Stimulated activated CD8-positive, alpha-beta memory T cell treated with anti-CD3 and anti-CD28 coated beads, Interleukin-4, amount 100 ng/mL, for 1 hour (primary cell): ENCODE measurements at places on chromosomes 4 and X.

DNA sequence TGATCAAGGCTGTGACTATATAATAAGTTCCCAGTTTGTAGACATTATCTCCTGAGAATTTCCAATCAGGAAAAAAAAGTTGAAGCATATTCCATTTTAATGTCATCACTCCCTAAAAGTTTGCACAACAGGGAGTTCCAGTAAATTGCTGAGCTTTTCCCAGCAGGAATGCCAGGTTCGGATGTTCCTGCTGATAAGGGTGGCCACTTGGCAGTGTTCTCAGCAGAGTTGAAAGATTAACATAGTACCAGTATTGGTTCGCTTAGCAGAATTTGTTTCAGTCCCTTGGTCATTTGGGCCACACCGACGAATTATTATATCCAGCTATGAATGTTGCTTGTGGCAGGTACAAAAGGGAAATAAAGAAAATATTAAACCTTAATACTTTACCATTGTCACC is 5.2 kb upstream of the CXCL2 start:
- DNase-seq = no peak

DNA sequence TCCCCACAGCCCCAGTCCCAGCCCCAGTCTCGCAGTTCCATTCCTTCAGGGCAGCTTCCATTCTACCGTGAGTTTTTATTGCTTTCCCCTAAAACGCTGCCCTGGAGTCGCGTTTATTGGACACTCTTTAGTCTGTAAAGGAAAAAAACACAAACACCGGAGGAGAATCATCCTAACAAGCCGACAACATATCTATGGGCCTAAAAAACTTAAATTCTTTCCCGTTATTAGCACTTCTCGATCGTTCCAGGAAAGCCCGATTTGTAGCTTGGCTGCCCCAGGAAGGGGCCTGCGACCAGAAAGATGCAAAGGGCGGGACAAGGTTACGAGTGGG is 178.5 kb downstream of the CBR4 start:
- no peak for DNase-seq

DNA sequence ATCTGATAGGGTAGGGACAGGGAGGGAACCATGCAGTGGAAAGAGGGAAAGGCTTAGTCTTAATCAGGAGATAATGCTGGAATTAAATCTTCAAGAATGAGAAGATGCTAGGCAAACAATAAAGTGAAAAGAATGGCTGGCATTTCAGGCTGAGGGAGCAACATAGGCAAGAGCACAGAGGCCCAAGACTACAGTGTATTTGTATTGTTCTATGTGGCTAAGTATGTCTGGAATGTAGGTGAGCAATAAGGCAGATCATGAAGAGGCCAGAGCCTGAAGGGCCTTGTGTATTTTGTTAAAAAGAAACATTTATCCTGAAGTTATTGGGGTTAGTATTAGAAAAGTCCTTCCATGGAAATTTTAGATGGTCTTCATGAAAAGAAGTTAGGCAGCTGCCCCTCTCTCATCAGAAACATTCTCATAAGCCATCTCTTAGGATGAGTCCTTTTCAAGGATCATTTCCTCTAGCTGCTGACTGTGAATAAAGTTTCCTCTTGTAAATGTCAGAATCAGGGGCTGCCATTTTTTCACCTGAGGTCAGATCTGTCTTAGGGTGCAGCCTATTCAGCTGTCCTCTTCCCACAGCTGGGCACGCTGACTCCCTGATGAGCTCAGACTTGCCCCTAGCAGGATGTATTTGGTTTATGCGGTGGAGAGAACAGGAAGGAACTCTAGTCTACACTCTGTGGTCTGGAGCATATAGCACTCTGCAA is 46.3 kb downstream of the ATP10D start:
- peak; percentile 17 for DNase-seq

GRCh38 chr4:143257356-143257755 is 72.6 kb downstream of the USP38 start:
- no peak for DNase-seq

GRCh38 chr4:22987870-22988269 is 295.1 kb downstream of the GBA3 start:
- no peak for DNase-seq

- DNase-seq = no peak
These were observed 22.7 kb downstream of the FABP2 start for GRCh38 chr4:119299260-119299671.

GRCh38 chr4:125010796-125011503 is 298.4 kb upstream of the ANKRD50 start:
- no peak for DNase-seq

- DNase-seq = no peak
These were observed 14.7 kb upstream of the GSX2 start for GRCh38 chr4:54085284-54085683.

DNA sequence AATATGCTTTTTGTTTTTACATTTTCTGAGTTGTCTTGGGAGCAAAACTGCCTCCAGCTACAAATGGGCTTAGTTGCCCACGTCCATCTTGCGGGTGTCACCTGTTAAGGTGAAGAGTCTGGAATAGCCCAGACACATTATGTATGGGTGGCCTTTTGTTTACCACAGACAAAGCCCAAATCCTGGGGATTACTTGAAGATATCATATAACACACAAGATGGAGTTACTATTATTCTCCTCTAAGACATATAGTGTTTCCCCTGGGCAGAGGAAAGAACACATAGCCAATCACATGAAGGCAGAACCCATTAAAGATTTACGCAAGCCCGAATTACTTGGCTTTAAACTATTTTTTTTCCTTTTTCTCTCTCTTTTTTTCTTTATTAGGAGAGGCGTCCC is 625.6 kb upstream of the FAM241A start:
- DNase-seq = no peak

DNA sequence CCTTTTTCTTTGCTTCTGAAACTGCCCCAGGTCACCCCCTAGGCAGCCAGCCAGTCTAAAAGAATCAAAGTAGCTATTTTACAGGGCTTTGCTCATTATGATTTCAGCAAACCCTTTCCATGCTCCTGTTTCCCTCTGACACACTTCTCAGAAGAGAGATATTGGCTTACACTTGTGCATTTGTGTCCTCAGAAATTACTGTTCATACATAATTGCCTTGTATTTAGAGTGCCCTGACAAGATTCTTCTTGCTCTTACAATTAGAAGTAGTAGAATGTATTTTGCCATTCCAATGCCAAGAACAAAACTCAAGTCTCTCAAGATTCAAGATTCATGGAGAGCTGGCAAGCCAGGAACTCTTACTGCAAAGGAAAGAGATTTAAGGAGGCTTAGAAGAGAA is 531.0 kb upstream of the ZFP42 start:
- no peak for DNase-seq

- DNase-seq = no peak
These were observed 867.3 kb downstream of the PCDH18 start for GRCh38 chr4:136664988-136665387.

DNA sequence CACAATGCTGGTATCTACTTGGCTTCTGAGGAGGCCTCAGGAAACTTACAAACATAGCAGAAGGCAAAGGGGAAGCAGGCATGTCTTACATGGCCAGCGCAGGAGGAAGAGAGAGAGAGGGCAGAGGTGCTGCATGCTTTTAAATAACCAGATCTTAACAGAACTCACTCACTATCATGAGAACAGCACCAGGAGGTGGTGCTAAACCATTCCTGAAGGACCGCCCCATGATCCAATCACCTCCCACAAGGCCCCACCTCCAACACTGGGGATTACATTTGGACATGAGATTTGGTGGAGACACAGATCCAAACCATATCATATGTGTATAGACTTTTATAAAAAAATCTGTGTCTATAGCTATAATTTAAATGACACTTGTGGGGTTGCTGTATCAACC is 48.6 kb upstream of the ERVMER34-1 start:
- no peak for DNase-seq

DNA sequence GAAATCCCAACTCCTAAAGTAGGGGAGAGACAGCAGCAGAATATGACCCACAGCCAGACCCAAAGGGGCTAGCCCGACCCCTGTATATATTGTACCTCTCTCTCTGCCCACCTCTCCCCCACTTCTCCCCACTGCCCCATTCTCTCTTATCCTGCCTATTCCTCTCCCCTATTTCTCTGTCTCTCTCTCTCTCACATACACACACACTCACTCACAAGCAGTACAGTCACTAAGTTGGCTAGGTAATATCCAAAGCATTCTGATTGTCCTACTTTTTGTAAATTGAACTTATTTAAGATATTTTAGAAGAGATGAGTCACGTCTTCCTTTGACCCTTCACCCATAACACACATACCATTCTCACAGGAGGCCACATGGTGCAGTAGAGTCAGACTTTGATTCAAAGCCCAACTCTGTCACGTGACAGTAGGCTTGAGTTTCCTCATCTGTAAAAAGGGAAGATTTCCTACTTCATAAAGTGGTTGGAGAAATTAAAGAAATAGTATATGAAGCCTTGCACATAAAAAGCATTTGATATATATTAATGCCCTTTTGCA is 29.5 kb downstream of the SRPX2 start:
- DNase-seq = no peak

- no peak for DNase-seq
These were observed 50.3 kb downstream of the EFNB1 start for GRCh38 chrX:68878977-68879645.

DNA sequence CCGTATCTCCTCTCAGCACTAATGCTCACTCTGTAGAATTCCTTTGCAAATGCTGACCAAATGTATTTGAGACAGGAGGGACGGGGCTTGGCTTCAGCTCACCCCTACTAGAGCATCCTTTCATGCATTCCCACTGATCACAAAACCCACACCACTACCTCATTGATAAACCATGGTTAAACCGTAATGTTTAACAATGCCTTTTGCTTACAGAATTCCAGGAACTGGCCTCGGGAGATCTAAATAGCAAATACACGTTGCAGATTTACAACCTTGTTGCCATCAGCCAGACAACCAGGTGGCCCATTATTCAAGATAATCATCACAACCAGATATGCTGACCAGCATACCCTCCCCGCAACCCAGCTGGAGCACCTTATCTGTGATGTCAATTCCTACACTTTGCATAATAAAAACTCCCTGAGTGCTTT is 391.9 kb downstream of the KCTD8 start:
- no peak for DNase-seq

GRCh38 chr4:128570387-128570975 is 239.0 kb upstream of the JADE1 start:
- no peak for DNase-seq

DNA sequence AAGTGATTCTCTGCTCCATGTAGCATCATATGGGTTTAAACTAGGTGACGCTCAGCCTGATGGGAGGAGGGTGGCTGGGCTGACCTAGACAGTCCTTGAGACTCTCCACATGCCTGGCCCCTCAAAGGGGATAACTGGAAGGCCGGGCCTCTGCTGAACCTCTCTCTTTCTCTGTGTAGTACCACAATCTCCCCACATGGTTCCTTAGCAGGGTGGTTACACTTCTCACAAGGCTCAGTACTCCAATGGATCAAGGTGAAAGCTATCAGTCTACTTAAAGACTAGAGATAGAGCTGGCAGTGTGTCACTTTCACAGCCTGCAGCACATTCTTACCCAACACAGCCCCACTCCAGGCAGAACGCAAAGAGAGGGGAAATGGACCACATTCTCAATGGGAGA is 80.4 kb downstream of the LDB2 start:
- no peak for DNase-seq

- DNase-seq = no peak
These were observed at the start of gene DMD for GRCh38 chrX:33211356-33212260. TSS of gene DMD (minus strand) at chrX:33211549. CDS start at chrX:33211312, 237 bp downstream.

GRCh38 chr4:185587427-185588161 is 52.3 kb upstream of the PDLIM3 start:
- no peak for DNase-seq

DNA sequence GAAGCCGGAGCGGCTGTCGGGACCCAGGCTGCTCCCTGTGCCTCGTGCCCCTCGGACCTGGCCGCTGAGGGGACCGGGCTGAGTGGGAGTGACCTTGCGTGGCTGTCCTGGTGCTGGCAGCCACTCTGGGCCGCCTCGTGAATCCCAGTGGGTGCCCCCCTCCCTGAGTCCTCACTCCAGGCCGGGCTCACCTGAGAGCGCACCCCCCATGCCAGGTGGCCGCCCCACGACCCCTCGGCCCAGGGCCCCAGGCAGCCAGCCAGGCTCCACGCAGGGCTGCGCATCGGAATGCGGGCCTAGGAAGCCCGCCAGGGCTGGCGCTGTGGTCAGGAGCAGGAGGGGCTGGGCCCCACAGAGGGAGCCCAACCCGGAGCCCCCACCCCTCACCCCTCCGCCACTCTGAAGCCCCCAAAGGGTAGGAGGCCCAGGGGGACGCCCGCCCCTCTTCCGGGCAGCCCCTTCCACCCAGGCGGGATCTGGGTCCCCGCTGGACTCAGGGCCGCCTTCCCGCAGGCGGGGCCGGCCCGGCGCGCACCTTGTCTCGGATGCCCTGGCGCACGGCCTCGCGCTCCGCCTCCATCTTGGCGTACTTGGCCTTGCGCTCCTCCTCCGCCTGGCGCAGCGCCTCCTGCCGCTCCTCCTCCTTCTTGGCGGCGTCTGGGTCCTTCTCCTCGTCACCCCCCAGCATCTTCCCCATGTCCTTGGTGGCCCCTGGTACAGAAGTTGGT is 33.9 kb downstream of the CPLX1 start:
- no peak for DNase-seq

DNA sequence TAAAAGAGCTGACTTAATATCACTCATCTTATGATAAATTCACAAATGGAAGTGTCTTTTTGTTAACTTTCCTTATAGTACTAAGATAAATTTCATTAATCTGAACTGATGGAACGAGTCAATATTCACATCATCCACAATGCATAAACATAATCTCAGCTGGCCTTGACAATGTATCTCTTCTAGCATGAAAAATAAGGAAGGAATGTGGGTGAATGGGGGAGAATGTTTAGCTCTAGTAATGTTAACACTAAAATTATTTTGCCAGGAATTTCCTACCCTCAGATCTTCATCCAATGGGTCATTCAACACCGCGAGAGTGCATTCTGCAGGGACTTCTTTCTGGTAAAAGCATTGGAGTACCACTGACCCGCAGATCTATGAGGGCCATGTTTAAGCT is 15.8 kb downstream of the TRPC3 start:
- DNase-seq = no peak

- no peak for DNase-seq
These were observed 29.7 kb downstream of the NEK1 start for GRCh38 chr4:169582706-169583105.

DNA sequence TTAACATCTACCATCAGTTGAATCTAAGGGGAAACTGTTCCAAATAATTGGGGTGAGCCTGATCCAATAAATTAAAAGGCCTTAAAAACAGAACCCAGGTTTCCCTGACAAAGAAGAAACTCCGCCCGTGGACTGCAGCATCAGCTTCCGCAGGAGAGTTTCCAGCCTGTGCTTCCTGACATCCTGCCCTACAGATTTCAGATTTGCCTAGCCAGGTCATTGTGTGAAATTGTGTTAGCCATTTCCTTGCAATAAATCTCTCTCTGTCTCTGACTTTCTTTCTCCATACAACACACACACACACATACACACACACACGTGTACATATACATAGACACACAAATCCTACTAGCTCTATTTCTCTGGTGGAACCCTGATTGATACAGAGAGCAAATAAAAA is 48.3 kb upstream of the LCORL start:
- DNase-seq = no peak
